Right kidney (tissue), 9 donors: ENCODE measurements at places on chromosomes 11 and 22.

DNA sequence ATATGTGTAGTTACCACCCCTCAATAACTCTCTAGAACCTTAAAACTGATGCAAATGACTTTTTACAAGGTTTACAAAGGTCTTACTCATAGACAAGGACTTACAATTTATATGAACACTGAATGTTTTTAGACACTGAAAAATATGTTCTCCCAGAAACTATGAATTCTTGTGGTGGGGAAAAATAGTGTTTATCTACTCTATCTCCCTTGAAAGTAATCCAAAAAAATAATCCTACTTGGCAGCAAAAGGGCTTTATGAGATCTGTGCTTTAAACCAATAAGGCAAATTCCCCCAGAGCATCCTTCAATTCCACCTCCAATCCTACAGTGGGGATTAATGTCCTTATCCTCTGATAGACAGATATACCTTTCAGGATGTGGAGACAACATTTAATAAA lies 1984.1 kb upstream of the RAG2 start:
- no peak for DNase-seq

DNA sequence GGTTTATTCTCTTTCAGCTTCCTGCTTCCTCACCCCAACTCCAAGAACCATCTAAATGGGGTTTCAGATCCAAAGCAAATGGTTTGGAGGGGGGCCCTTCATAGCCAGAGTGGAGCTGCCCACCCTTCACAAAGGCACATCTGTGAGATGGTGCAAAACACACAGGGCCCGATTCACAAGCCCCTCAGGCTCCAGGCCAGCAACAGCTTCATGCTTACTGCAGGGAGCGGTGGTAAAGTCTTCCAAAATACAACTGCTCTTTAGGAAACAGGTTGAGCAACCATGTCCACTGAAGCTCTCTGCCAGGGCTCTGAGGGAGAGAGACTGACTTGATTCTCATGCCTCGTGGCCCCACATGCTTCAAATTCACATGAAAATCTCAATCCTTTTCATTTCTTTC lies 213.0 kb upstream of the NARS2 start:
- no peak for DNase-seq

- peak; percentile 48 for DNase-seq
Observed at GRCh38 chr11:92838759-92839310, 130.6 kb upstream of the MTNR1B start.

GRCh38 chr11:45106440-45106839 lies 40.0 kb upstream of the PRDM11 start:
- DNase-seq = no peak

GRCh38 chr11:71284525-71285092 lies 32.2 kb upstream of the SHANK2 start:
- DNase-seq = no peak
